Epithelial cell of proximal tubule (primary cell): ENCODE measurements at places on chromosomes 2 and 18. TPM values are rescaled to one million over a fixed set of nuclear protein-coding genes. Genes with fewer than 3 reads are reported as not detected.

Gene GYPC
- total RNA-seq, result 59.9 and 101 TPM in 2 replicates

Gene DUSP19
- 0.17 and 0.51 TPM in 2 replicates for total RNA-seq

Gene ANKRD62
- not detected in 2 replicates for total RNA-seq

Gene ASTL
- total RNA-seq, result not detected in 2 replicates
